ENCODE measurements at places on chromosomes 13 and 19. TPM values are rescaled to one million over a fixed set of nuclear protein-coding genes. Genes with fewer than 3 reads are reported as not detected.

DNA sequence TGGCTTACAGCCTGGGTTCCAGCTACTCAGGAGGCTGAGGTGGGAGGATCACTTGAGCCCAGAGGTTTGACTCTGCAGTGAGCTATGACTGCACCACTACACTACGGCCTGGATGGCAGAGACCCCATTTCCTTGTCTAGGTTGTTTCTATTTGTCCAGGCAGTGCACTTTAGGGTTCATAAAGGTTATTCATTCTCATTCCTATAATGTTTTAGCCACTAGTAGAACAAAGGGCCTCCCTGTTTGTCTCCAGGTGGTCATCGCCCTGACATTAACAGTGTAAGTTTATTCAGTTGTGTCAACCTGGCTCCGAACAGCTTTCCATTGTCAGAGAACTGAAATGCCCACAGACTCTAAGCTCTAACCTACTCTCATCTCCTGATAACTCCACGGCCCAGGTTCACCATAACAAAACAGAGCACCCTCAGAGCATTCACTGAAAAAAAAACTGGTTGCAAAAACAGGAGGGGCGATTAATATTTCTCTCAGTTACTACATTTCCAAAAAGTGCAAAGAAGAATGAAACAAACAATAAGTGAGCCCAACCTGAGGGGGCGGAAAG, 37.1 kb downstream of the SMAD9 start:
- no peak for DNase-seq

DNA sequence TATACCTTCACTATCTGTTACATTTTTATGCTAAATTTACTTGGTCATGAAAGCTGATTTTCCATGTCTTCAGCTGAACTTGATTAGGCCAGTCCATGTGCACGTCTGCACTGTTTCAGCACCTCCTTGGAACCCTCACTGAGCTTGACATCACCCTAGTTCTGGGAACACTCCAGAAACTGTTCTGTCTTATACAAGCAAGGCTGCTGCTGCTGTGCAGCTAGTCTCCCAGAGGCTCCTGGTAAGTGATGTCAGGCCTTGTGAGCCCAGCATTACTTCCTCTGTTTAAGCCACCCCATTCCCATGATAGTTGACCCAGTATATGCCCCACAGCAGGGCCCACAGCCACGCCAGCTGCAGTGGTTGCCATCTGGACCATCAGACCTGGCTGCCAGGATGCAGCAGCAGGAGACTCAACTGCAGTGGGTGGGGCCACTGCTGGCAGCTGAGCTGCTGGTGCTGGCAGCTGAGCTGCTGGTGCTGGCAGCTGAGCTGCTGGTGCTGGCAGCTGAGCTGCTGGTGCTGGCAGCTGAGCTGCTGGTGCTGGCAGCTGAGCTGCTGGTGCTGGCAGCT, 90.5 kb upstream of the AKAP11 start:
- no peak for DNase-seq

- DNase-seq = no peak
Measured at GRCh38 chr13:76019421-76020044, 383.4 kb downstream of the LMO7 start.

DNA sequence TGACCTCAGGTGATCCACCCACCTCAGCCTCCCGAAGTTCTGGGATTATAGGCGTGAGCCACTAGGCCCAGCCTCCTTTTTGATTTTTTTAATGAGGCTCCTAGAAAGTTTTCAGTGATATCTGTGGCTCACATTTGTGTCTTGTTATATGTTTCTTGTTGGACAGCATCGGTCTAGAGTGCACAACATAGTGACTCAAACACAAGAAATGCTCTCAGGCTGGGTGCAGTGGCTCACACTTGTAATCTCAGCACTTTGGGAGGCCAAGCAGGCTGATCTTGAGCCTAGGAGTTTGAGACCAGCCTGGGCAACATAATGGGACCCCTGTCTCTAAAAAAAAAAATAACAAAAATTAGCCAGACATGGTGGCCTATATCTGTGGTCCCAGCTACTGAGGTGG, 8.2 kb downstream of the PHF11 start:
- no peak for DNase-seq

- DNase-seq = no peak
Measured at GRCh38 chr13:79361299-79361698, 44.8 kb downstream of the RBM26 start.

GRCh38 chr19:41577833-41578232, 1.9 kb downstream of the CEACAM21 start:
- DNase-seq = no peak

DNA sequence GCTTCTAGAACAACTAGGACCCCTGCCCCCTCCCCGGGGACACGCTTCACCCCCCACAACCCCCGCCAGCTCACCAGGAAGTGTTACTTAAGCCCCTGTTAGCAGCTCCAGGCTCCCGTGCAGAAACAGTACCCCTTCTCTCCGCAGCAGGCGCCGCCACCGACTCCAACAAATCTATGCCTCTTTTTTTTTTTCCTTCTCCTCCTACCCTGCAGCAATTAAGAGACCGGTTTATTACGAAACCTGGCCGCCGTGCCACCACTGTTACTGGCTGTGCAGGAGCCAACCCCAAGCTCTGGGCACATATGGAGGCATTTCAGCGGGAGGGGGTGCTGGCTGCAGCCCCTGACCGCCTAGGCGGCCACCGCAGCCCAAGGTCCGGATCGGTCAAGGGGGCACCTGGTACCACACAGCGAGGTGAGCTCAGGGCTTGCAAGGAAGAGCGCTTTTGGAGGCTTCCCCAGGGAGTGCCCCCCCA, 2.4 kb downstream of the GADD45B start:
- DNase-seq = no peak

- DNase-seq = no peak
Measured at GRCh38 chr19:14056741-14057356, 5.0 kb downstream of the PALM3 start.

DNA sequence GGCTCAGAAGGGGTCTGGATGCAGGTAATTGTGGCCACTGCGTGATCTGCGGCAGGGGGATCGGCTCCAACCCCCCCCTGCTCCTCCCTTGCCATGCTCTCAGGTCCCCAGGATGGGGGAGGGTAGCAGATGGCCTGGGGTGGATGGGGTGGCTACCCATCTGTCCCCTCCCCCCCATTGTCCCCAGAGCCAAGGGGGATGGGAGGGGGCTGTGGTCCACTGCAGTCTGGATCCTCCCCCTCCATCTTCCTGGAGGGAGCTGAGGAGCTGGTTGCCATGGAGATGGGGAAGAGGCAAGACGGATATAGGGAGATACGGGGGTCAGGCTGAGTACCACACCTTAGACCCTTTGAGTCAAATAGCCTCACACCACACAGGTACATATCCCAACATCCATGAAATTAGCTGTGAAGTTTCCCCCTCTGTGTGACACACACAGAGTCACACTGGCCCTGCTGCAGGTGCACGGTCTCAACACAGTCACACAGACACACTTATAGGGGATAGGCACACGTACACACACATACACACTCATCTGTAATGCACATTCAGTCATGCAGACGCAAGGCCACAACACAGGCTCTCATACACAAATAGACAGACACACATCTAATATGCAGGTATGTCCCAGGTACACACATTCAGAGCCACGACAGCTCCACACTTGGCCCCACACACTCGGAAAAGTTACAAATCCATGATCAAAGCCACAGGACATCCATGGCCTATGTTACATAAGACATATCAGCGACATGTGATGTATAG, 1.8 kb upstream of the NOVA2 start:
- DNase-seq = no peak

- DNase-seq = peak; percentile 67
Measured at GRCh38 chr19:18419195-18419698, at the start of gene SSBP4. Gene SSBP4, plus strand, starts transcription at chr19:18419398. Its CDS starts 251 bp downstream, at chr19:18419649.

Gene UPF3A
- total RNA-seq = 28.2 TPM

Gene HRC
- total RNA-seq = 1.3 TPM

Gene SIAH3
- 0.14 TPM for total RNA-seq
